Cerebellar cortex (tissue), 1 donor: ENCODE measurements at places on chromosomes 12 and 14.

GRCh38 chr12:81492131-81492720, 266.9 kb downstream of the PPFIA2 start:
- DNase-seq: no peak

GRCh38 chr12:41310367-41310766, 122.2 kb downstream of the PDZRN4 start:
- DNase-seq: no peak

- no peak for DNase-seq
Observed at GRCh38 chr12:89752341-89752740, 43.7 kb upstream of the ATP2B1 start.

DNA sequence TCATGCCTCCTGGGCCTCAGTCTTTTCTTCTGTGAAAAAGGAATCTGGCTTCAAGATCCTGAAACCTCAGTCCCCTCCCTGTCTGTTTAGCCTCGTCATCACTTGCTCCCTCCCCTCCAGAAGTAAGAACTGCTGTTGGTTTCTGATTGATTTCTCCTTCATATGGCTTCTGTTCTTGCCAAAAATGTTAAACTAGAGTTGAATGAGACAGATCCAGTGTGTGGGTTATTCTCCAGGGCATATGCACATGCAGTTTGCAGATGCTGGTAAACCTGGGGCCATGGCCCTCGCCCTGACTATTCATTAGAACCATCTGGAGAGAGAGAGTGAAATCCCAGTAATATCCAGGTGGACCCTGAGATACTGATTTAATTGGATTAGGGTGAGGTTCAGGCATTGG, 175.1 kb downstream of the TMEM132C start:
- DNase-seq: no peak

DNA sequence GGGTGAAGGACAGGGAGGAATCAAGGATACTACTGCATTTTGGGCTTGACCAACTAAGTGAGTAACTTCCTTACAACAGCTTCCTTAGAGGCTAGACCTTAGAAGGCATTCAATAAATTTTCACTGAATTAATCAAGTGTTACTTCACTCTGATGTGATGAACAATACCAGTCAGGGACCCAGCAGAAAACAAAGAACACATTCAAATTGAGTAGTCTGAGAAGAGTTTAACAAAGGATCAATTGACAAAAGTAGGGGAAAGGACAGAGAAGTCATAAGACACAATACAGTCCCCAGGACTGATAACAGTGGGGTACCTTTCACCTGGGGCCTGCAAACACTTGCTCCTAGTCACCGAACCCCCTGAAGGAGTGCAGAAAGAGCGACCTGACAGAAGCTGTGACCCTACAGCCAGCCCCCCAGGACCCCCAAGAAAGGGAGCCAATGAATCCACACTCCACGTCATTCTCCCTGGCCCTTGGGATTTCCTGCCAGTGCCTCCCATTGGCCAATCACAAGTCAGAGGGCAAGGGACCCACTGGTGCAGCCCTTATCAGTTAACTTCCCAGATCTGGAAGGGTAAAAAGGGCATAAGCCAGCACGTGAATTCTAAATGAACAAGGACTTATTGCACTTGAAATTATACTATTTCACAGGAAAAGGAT, 6.9 kb downstream of the ANAPC5 start:
- no peak for DNase-seq

DNA sequence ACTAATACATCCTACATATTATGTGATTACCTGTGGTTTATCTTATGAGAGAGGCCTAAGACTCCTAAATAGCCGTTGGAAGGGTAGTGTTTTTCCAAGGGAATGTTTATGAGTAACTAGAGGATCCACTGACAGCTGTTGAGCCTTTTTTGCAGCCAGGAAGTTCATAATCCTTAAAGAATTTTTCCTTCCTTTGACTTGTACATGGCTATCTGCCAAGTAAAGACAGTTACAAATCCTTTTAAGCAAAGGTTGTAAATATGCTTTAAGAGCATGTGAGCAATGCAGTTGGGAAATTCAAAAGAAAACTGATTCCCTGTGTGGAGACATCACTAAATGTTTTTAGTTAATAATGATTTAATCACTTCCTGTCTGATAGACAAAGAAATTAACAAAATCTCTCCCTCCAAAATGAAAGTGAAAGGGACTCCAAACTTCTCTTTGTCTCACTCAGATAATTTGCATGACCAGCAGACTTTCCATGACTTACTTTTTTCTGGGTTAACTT, 333.8 kb downstream of the PDZRN4 start:
- no peak for DNase-seq

DNA sequence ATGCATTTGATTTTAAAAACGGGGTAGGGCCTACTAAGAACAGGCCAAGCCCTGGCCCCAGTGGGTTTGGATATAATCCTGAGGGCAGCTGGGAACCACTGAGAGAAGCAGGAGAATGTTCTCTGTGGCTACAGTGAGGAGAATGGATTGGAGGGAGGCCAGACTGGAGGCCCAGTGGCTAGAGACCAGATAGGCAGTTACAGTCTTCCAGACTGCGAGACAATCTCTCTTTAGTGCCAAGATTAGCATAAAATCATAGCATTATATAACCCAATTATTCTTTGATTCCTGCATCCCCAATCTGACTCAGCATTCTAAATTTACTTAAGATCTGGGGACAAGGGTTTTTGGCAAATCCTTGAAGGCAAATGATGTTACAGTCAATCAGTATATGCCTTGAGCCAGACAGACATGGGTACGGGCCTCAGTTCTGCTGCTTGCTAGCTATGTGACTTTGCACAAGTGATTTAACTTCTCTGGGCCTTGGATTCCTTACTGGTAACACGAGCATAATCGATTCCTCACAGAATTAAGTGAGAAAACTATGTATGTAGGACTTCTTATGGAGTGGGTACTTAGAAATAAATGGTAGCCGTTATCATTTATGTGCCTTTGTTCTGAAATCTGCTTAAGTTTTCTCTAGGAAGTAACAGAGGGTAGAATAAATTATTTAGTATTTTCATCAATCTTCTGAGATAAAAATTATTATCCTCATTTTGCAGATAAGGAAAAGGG, 18.3 kb downstream of the NINJ2 start:
- DNase-seq: peak; percentile 83

DNA sequence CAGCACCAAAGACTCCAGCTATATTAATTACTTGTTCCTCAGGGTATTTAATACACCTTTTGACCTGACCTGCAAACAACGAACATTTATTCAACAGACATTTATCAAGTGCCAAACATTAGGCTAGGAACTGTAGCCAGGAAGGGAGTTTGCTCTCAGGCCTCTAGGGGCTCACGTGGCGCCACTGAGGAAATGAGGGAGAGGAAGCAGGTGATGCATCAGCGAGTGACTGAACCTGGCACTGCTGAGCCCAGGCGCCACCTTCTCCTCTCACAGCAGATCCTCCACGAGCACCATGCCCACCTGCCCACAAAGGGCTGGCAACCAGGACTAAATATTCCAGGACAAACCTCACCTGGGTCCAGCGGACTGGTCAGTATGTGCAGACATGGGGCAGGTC, 50.2 kb downstream of the SETD3 start:
- no peak for DNase-seq

DNA sequence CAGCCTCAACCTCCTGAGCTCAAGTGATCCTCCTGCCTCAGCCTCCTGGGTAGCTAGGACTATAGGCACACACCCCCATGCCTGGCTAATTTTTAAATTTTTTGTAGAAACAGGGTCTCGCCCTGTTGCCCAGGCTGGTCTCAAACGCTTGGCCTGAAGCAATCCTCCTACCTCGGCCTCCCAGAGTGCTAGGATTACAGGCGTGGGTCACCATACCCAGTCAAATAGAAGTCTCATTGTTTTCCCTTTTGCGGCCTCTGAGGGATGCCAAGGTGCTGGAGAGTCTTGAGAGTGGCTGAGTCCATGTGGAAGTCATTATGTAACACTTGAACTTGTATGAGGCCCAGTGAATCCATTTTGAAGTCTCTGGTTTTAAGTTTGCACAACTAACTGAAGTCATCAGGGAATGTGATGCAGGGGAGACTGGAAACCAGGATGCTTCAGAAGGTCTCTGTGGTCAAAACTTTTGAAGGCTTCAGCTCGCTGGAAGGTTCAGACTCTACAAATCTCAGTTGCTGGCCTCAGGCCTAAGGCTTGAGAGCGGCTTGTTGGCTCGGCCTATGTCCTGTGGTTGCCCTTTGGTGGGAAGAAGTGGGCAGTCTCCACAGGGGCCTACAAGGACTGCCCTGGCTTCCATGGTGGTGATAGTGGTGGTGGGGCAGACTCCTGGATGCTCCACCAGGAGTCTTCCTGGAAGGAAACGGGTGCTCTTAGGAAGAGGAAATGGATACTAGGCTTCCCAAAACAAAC, 29.2 kb downstream of the GALNT16 start:
- DNase-seq: no peak

GRCh38 chr14:58637040-58637390, 747 bp upstream of the DACT1 start:
- peak; percentile 41 for DNase-seq

DNA sequence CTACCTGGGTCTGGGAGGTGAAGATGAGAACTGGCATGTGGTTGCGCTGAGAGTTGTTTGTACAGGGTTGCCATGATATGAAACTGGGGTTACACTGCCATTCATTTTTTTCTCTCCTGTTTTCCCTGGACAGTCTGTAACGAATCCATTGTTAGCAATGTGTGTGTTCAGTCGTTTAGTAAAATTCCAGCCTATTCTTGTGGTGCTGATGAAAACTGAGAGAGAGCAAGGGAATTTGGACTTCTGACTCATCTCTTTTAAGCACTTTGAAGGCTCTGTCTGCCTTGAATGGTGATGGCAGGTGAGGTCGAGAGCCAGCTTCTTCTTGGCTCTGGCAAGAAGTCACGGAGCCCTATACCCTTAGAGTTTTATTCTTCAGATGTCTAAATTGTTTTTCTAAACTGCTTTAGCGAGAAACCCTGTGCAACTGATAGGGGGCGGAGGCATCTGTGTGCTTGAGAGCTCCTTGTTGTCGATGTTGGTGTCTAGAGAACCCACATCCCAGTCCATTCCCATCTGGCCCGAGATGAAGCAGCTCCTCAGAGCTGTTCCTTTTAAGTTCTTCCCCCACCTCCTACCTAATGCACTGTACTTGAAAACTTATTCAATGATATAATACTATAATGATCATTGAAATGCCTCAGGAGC, 204.4 kb downstream of the TMX1 start:
- no peak for DNase-seq

- no peak for DNase-seq
Observed at GRCh38 chr12:88552610-88553079, 27.6 kb downstream of the KITLG start.

DNA sequence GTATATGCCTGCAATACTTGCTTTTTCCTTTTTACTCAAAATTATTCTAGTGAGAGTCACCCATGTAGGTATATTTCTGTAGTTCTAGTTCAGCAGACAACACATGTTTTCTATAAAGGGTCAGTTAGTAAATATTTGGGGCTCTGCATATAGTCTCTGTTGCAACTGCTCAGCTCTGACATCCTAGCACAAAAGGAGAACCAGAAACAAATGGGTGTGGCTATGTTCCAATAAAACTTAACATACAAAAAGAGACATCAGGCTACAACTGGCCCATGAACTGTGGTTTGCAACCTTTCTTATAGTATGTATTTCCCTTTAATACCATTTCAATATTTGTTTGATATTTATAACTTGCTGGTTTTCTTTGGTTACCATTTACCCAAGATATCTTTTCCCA, 11.9 kb downstream of the NT5DC3 start:
- DNase-seq: no peak

DNA sequence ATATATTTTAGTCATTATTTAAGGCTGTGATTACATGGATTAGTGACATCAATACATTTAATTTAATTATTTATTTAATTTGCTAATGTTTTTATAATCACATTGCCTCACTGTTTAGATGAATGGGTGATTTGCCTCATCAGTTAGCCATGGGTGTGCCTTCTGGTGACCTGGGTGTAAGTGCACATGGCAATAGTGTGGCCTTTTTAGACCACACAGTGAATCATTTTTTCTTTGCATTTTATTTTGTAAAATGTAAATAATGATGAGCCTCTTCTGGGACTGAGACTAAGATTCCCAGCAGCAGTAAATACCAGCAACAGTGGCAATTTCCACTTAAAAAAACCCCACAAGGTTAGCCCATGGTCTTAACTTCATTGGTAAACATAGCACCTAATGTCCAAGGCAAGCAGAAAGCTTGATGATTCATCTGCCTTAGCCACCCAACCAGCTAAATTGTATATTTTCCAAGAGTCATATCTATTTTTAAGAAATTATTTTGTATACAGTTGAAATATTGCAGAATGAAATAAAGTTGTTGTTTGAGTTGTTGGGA, 235.9 kb upstream of the NOVA1 start:
- DNase-seq: no peak

DNA sequence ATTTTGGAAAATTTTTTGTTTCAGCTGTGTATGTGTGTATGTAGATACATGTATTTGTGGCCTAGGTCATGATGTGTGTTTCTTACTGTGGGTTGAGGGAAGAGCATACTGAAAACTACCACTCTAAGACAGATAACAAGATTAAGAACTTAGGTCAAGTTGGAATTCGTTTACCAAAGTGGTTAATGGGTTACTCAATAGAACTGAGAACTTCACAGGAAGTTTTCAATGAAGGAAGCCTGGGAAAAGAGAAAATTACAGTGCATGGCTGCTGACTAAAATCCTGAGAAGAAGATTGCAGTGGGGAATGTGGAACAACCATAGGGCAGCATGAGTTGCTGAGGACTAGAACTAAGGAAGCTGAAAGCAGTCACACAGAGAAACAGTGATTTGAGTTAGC, 21.4 kb upstream of the FOXG1 start:
- DNase-seq: no peak

GRCh38 chr12:659090-659683, 4.1 kb downstream of the NINJ2 start:
- DNase-seq: no peak

DNA sequence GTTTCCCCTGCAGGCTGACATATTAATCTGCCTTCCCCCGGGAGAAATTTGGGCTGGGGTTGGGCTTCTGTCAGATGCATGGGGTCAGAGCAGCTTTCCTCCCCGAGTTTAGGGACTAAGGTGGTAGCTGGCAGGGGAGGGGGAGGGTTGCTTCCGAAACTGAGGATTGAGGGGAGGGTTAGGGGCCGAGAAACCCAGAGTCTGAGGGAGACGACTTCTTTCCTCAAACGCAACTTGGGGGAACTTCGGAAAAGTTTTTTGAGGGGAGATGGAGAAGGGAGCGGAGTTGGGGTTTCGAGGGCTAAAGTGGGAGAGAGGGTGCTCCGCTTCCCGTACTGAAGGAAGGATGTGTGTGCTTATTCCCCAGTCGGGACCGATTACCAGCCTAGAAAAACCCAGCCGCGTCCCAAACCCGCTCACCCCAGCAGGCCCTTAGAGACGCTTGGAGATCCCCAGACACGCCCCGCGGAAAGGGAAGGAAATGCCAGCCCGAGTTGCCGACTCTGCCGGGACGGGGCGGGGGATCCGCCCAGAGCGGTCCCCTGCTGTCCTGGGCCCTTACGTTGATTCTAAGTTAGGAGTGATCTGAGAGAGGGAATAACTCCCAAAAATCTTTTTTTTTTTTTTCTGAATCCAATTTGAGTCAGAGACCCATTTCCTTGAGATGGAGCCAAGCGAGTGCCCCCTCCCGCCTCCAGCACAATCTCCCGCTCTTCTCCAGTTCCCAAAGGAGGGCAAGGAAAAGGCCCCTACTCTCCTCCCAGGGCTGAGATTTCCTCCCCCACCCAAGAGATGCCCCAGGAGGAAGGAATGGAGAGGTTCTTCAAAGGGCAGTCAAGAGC, 61.9 kb downstream of the SMUG1 start:
- DNase-seq: no peak
